Activated CD4-positive, alpha-beta T cell treated with anti-CD3 and anti-CD28 coated beads, Interleukin-2, amount 50 U/mL, for 24 hours (primary cell): ENCODE measurements at places on chromosomes 5 and 9.

GRCh38 chr5:105752801-105753200 lies 1917.9 kb downstream of the EFNA5 start:
- no peak for DNase-seq

- no peak for DNase-seq
Measured at GRCh38 chr5:5207828-5208227, 67.7 kb downstream of the ADAMTS16 start.

DNA sequence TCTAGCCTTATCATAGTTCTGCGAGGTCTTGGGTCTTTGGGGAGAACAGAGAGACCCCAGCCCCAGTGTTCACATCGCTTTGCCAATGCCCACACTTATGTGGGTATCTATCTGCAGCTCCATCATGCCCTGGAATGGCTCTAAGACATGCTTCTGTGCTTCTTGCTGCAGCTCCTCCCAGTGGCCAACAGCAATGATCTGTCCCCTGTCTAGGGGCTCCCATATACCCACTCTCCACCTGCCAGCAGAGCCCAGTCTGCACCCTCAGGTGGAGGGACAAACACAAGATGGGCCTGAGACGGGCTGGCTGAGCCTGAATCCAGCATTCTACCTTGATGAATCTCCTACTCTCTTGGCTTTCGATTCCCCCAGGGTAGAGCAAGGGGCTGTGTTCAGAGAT lies 14.6 kb upstream of the DAP start:
- no peak for DNase-seq

DNA sequence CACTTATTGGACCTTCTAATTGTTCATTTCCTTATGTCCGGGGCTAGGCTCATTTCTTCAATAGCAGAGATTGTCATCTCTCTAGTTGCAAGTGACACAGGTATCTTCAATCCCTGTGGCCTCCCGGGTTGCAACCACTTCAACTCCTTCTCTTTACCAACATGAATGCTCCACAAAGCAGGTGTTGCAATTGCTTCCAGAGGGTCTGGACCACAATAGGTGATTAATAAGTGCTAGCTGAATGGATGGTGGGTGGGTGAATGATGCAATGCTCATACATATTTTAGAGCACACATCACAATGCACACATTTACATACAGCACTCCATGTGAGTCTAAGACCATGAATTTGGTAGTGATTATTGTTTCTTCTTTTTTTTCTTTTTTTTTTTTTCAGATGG lies 2.6 kb downstream of the CEMIP2 start:
- no peak for DNase-seq

GRCh38 chr9:97373331-97373730 lies 38.6 kb upstream of the TDRD7 start:
- no peak for DNase-seq
